COR-L47 (cell line): ENCODE measurements at places on chromosomes 1 and 21.

DNA sequence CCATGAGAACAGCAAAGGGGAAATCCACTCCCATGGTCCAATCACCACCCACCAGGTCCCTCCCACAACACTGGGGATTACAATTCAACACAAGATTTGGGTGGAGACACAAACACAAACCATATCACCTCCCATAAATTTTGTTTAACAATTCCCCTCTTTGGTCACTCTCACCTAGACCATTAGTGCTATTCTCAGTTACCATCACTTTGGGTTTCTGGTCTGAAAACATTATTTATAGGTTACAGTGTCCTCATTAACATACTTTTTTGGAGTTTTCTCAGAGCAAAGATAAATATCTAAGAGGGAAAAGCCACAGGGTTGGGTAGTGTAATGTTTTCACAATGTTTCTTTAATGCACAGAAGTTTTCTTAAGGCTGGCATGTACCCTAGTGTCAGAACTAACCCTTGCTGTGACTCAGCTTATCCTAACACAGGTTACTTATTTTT, 47.7 kb upstream of the DNAH14 start:
- no peak for DNase-seq

DNA sequence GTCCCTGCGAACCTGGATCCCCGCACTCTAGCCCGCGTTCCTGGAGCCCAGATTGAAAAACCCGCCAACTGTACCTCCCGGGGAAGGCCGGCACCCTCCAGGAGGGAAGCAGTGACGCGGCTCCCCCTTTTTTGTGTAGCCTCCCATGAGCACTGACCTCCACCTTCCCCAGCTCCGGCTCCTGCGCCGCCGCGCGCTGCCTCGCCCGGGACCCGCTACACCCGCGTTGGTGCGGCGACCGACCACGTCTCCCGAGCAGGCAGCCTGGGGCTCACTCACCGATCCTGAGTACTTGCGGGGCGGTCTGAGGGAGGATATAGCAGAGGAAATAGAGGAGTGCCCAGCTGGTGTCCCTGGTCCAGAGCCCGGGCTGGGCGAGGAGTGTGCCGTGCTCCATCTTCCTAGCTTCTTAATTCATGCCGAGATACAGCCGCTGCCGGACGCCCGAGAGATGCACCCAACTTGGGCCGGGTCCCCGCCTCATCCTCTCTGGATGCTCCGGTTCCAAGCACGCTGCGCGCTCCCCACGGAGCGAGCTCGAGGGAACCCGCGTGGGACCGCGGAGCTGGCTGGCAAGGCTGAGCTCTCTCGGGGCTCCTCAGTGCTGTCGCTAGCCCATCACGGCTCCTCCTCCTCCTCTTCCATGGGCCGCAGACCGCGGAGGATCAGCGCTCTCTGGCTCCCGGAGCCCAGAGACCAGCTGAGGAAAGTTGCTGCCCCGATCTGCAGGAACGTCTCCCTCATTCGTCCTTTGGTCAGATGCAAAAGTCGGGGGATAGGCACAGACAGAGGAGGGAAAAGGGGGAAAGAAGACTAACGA, 482 bp downstream of the GRIK1 start:
- peak; percentile 27 for DNase-seq

DNA sequence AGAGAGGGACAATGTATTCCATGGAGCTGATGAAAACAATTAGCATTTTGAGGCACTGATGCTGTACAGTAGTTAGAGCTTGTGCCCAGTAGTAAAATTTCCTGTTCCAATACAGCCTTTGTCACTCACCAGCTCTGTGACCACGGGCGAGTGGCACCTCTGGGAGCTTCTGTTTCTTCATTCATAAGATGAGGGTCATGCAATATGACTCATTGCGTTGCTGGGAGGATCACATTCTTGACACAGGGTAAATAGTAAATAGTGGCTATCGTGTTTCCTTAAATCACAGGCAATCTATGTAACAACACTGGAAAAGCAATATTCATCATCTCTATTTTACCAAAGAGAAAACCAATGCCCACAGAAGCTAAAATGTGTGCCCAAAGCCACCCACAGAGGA, 4.5 kb upstream of the LRRC52 start:
- DNase-seq = no peak

DNA sequence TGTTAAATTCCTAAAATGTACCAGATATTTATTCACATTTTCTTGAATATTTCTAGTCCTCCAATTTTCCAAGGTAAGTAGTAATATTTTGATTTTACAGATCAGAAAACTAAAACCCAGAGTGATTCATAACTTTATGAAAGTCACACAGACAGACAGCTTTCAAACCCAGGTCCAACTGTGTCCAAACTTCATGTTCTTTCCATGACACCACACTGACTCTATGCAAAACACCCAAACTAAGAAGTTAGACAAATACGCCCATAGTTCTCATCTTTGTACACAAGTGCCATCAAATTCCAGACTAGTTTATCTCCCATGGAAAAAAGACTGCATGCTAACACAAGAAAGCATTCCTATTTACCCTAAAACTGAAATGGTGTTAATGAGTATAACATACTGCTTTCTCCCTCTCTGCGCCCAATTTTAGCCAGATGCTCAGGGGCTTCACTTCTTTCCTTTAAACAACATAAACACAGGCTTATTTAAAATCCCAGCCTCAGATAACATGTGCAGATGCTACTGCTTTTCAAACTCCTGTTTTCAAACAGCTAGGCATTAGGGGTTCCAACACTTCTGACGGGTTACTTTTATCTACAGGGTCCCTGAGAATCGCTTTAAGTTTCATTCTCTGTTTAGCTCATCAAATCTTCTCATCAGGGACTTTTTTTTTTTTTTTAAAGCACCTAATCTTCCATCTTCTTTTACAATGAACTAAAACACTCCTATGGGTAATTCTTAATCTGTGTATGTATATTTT, 44.6 kb downstream of the WASF2 start:
- DNase-seq = no peak

GRCh38 chr1:40390857-40391256, 17.3 kb downstream of the SMAP2 start:
- DNase-seq = no peak

DNA sequence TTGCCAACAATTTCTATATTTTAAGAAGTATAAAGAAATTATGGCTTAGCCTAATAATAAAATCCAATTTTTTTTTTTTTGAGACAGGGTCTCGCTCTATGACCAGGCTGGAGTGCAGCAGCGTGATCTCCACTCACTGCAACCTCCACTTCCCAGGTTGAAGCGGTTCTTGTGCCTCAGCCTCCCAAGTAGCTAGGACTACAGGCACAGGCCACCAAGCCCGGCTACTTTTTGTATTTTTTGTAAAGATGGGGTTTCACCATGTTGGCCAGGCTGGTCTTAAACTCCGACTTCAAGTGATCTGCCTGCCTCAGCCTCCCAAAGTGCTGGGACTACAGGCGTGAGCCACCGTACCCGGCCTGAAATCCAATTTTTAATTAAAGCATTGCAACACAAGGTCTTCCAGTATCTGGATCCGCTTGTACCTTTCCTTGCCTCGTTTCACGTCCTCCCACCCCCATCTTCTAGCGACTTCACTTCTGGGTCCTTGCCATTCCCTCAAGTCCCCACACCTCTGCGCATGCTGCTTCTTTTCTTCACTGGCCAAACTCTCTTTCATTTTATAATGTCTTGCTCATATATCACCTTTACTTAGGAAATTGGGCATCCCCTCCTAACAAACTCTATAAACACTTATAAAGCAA, 2.3 kb downstream of the FUBP1 start:
- DNase-seq = no peak

GRCh38 chr1:26790551-26790953, 2.8 kb downstream of the PIGV start:
- DNase-seq = no peak

DNA sequence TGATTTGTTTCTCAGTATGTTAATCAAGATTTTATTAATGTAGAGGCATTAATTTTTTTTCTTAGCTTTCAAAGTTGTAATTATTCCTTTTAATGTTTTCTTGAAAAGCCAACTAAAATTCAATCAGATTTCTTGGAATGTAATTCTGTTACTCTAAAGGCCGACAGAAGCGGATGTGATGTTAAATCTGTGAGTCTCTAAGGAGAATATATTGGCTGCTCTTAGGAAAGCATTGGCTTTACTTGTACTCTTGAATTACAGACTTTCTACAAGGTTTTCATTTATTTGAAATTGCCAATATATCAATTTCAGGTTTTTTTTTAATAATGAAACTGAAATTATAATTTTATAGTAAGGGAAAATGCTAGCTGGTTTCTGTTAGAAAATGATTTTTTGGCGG, 29.2 kb downstream of the RRP15 start:
- no peak for DNase-seq

DNA sequence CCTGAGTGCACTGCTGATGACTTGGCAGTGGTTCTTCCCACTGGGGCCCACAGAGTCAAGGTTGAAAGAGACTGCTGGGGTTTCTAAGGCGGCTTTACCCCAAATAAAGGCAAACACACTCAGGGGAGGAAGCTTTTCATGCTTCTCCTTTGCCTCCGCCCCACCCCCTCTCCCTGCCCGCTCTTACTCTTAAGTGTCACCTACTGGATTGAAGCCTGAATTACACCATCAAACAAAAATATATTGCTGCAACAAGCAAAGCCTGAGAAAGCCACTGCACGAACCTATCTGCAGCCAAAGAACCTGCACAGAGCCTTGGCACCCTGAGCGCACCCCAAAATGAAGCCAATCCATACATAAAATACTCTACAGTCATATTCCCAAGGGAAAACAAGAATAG, 63.1 kb downstream of the PTGFR start:
- DNase-seq = peak; percentile 5

DNA sequence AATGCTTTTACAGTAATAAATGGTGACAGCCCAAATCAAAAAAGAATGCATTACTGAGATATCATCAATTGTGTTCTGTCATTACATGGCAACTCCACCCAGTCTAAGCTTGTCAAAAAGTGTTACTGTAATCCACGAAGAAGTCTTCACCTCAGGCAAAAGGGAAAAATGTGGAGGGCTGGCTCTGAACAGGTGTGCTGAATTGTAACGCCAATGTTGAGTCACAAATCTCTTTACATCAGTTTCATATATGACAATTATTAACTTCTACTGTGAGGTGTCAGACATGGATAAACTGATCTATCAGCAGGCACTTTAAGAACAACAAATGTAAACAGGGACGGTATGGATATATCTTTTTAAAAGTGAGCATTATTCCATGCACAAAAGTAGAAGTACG, 98.5 kb upstream of the DMRTA2 start:
- DNase-seq = no peak

DNA sequence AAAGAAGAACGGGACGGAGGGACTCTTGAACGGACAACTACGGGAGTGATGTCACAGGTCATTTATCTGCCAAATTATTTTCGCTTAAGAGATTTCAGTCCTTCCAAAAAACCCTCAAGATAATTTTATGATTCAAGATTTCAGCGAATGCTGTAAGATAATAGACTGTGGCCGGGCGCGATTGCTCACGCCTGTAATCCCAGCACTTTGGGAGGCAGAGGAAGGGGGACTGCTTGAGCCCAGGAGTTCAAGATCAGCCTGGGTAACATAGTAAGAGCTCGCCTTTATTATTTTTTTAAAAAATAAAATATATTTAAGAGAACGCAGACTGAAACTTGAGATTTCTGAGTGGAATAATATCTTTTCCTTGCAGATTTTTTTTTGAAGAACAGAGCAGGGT, 609 bp downstream of the RWDD2B start:
- DNase-seq = no peak

- DNase-seq = no peak
Observed at GRCh38 chr21:31766899-31767298, 35.0 kb upstream of the SCAF4 start.

GRCh38 chr1:155860970-155861510, 1.7 kb downstream of the SYT11 start:
- peak; percentile 36 for DNase-seq

DNA sequence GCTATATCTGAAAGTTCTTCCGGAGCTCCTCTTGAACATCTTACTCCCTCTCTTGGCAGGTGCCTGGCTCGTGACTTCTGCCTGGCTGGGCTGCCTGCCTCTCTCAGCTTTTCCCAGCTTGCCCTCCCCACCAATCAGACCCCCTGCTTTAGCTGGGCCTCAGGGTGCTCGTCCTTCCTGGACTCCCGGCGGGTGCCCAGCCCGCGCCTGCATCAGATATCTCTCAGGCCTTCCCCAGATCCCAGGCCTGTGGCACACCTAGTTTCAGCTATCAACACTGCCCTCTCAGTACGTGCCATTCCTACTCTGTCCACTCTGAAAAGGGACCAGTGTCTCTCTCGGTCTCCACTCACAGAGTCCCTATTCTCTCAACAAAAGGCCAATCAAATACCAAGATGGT, 96.5 kb upstream of the CLDN14 start:
- DNase-seq = no peak

- no peak for DNase-seq
Observed at GRCh38 chr1:187034501-187034900, 205.8 kb downstream of the PLA2G4A start.

GRCh38 chr1:87062687-87063086, 148.3 kb downstream of the HS2ST1 start:
- DNase-seq = no peak

GRCh38 chr1:234774971-234775370, 165.0 kb upstream of the IRF2BP2 start:
- DNase-seq = no peak

GRCh38 chr1:65224681-65225091, 76.7 kb downstream of the AK4 start:
- no peak for DNase-seq

GRCh38 chr1:244104309-244105060, 53.4 kb downstream of the ZBTB18 start:
- no peak for DNase-seq

- no peak for DNase-seq
Observed at GRCh38 chr1:21307663-21308305, 17.5 kb upstream of the ECE1 start.

DNA sequence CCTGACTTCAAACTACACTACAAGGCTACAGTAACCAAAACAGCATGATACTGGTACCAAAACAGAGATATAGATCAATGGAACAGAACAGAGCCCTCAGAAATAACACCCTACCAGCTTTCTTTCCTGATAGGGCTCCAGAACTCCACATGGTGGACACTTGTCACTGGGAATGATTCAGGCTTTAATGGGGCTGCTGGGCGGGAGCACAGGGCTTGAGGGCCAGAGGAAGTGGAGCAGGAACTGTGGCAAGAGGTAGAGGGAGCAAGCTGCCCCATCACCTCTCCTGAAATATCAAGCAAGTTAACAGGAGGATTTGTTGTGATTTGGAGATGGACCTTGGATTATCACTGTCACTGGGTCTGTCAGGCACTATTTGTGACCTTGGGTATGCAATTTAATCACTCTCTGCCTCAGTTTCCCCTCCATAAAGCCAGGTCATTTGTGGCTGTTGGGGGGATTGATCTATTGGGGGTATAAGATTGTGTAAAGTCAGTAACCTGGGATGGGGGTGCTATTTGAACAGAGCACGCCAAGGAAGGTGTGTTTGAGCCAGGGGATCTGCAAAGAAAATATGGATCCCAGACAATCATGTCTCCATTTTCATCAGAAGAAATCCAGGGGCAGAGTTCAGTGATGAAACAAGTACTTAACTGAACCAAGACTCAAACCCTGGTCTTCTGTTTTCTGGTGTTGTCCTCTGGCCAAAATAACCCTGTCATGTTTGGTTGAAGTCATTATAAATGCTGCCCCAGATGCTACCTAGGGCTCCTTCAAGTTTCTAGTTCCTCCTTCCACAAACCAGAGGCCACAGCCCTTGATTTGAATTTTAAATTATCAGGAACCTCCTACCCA, 25.2 kb downstream of the ETS2 start:
- no peak for DNase-seq

- DNase-seq = no peak
Observed at GRCh38 chr1:32014948-32015273, 1.2 kb downstream of the KHDRBS1 start.
